ENCODE measurements at places on chromosomes 4 and X.

DNA sequence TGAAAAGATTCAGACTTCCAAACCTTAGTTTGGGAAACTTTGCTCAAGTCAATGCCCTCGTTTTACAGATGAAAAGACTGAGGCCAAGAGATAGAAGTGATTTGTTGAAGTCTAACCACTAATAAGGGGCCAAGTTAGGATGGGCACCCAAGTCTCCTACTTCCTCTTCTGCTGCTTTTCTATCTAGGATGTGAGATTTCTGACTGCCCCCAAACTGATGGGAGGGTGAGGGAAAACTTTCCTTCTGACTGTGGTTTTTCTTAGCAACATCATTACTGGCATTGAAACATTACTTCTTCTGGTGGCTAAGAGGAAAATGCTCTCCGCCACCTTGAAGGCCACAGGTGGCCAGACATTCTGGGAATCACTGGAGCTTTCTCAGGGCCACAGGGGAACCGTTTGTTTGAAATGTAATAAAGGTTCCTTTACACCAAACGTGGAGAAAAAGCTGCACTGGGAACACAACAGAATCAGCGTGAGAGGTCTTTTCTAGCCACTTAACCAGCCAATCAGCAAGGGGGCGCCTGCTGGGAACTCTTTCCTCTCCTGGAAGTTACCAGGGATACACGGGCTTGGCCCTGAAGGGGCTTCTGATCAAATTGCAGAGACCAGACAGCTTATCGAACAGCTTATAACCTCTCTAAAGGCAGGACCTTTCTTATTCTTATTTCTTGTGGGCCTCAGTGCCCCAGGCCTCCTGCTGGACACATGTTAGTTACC, 115.9 kb upstream of the TEX13D start:
- DNase-seq: no peak

GRCh38 chrX:115260330-115260729, 26.4 kb upstream of the LRCH2 start:
- no peak for DNase-seq

DNA sequence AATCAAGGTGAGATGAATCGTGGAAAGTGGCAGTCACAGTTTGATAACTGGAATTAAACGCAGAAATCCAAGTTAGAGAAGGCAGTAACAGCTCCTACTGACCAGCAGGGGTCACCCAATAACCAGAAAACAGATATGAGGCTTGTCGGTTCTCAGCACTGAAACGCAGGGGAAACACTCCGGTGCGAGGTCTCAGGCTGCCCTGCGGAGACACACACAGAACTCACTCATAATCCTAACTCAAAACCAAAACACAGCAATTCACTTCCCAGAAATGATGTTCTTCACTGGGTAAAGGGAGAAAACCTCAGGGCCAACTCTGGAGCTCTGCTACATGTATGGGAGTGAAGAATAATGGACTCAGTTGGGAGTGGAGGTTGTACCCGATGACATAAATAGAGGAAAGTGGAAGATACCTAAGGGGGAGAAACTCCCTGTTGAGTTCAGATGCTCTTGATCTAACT, 384.4 kb downstream of the RAPGEF2 start:
- DNase-seq: no peak

GRCh38 chr4:85909851-85910250, 434.9 kb downstream of the ARHGAP24 start:
- no peak for DNase-seq

DNA sequence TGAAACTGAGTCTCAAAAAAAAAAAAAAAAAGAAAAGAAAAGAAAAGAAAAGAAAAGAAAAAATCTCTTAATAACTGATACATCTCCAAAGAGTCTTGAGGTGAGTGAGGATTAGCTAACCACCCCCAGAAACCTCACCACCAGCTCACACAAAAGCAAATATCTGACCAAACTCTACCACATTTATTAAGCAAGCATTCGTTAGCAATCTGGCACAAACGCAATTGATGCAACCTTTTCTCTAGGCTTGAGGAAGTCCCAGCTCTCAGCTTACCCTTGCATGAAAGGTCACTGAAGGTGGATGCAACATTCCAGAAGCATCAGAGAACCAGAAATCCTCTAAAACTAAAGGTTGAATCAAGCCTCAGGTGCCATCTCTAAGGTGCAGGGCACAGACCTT, 231.9 kb upstream of the BCOR start:
- DNase-seq: no peak

DNA sequence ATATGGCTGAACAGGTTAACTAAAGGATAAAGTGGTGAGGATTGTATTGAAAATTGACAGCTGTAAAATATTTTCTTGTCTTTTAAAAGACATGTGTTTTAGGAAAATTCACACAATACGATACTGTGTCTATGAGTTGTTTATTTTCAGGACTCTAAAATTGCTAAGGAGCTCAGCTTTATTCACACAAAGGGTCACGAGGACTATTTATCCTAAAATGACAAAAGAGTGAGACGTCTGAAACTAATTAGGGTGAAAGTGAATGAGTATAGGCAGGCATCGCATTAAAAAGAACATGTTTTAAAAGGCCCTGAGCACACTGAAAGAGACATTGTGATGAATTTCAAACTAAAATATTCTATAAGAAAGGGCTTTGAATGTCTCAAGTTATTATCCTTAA, 304.7 kb downstream of the SH2D1A start:
- DNase-seq: no peak

DNA sequence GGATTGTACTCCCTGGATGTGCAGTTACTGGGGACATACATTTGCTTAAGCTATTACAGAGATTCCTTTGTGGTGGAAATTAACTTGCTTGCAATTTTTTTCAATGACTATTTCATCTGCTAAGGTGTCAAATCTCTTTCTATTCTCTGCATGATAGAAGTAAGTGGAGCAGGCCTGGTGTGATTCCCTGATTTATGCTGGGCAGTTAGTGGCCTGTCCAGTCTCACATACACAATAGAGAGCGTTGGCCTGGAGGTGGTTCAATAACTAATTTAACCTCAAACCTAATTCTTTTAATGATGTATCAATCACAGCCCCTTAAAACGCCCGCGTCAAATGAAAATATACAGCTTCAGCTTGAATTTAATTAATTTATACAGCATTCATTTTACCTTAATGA, 28.5 kb downstream of the VCX3A start:
- DNase-seq: no peak

DNA sequence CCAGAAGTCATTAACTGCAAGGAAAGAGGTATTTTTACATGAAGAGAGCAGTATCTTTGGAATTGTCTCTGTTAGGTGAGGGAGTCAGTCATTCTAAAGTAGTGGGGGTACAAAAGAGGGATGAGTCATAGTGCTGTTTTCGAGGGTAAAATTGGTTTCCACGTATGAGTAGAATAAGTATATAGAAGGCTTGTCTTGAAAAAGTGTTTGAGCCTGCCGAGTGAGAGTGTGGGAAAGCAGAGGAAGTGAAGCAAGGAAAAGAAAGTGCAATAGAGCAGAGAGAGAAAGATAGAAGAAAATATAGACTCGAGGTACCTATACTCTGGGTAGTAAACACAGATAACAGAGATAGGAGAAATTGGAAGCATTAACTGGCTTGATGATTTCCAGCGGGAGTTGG, 696.4 kb downstream of the DMD start:
- no peak for DNase-seq

DNA sequence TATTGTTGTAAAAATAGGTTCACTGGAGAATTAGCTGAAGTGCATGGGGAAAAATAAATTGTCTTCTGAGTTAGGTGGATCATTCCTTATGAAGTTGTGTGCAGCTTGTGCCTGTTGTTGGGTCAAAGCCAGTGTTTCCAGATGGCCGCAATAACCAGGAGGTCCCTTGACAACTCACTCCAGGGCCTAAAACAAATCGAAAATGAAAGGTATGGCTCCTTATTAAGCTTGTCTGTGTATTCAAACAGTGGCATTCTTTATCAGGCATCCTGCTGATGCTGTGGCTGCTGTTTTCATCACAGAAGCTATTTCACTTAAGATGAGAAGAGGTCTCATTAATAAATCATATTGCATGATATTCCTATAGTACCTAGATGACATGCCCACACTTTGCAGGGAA, 80.2 kb downstream of the GRIA2 start:
- DNase-seq: no peak

DNA sequence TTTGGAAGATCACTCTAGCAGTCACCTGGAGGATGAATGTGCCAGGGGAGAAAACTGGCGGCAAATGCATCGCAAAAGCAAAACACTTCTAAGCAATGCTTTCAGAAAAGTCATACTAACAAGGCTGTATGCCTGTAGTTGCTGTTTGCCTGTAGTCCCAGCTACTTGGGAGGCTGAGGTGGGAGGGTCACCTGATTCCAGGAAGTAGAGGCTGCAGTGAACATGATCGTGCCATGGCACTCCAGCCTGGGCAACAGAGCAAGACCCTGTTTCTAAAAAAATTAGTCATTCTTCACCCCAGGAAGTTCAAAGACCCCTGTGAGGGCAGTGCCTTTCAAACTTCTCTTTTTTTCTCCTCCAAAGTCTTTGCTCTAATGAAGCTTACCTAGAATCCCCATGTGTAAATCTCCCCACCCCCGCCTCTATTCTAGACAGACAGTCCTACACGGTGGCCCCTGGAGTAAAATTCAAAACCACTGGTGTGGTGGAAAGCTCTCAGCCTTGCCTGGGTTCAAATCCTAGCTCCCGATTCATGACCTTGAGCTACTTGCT, 5.5 kb downstream of the SOWAHD start:
- no peak for DNase-seq

DNA sequence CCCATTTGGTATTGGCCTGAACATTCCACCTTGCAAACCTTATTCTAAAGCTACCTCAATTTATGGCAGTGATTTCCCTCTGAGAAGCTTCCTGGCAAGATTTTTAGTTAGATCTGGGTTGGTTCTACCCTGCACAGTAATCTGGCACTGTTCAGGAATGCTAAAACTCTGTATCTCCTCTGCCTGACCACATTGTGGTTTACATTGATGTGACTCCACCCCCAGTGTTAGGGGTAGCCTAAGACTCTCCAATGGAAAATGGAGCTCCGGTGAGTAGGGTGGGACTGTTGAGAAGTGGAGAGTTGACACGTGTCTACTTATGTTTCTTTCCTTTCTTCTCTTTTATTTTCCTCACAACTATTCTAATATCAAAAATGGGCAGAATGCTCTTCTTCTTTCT, 45.4 kb downstream of the BMPR1B start:
- DNase-seq: no peak

- DNase-seq: no peak
These were observed at the start of gene KIT for GRCh38 chr4:54657551-54658251. TSS of gene KIT (plus strand) at chr4:54657957. CDS start at chr4:54658015, 58 bp downstream.

GRCh38 chrX:11755724-11756123, 2.3 kb upstream of the MSL3 start:
- DNase-seq: no peak
